ENCODE measurements at places on chromosomes 16 and 17. TPM values are rescaled to one million over a fixed set of nuclear protein-coding genes. Genes with fewer than 3 reads are reported as not detected.

C16orf96 gene
- 0.05 TPM for polyA plus RNA-seq

PIP4K2B gene
- polyA plus RNA-seq, result 11.5 TPM

NKD1 gene
- not detected for polyA plus RNA-seq

GRAP gene
- 123 TPM for polyA plus RNA-seq

MAPT gene
- polyA plus RNA-seq, result not detected

PRKCB gene
- polyA plus RNA-seq, result 181 TPM

KIF2B gene
- not detected for polyA plus RNA-seq

SDK2 gene
- 3.3 TPM for polyA plus RNA-seq

CDT1 gene
- 0.20 TPM for polyA plus RNA-seq

TMC6 gene
- 212 TPM for polyA plus RNA-seq

KRTAP4-6 gene
- polyA plus RNA-seq, result not detected

Data from IgD-negative memory B cell (primary cell).